Right cardiac atrium (tissue), 5 donors: ENCODE measurements at places on chromosomes 12 and 14. TPM values are rescaled to one million over a fixed set of nuclear protein-coding genes. Genes with fewer than 3 reads are reported as not detected.

GRCh38 chr12:45729233-45730083 lies at the start of gene ARID2:
ARID2 (plus strand) TSS chr12:45729706; CDS start chr12:45729837, 131 bp downstream.
- DNase-seq: peak; percentile 85

- DNase-seq: no peak
Observed at GRCh38 chr12:131311764-131312163, 358.1 kb downstream of the ADGRD1 start.

DNA sequence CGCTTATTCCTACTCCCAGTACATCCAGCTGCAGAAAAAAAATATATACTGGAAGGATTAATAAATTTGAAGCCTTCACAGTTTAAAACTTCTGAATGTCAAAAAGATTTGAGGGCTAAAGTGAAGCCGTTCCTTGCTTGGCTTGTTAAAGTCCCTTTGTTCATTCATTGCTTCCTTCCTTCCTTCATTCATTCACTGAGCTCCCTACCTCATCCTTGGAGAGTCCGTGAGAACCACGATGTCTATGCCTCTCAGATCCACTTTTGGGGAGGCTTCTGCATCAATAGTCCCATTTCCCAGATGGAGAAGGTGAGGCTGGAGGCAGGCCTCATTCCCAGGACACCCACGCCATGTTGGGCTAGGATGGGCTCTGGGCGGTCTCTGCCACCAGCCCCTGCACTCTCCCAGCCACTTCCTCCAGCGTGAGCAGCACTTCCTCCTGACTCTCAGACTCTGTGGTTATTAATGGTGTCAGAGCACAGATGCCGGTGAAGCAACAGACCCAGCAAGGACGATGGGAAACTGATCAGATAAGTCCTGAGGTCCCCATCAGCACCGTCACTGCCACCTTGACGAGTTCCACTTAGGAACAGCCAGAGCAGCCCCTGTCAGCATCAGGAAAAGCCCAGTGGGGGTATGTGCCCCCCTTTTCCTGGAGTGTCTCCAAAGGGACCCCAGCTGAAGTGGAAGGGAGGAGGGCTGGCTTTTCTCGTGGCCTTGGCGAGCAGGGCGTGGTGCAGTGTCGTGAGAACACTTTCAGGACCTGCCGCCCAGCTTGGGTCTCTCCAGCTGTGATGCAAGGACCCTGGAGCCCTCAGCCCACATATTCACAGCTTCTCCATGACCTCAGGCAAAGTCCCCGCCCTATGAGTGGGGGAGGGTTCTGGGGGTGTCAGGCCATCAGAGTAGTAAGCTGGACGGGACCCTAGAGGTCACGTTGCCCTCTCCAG lies 21.2 kb downstream of the ASB2 start:
- no peak for DNase-seq

DNA sequence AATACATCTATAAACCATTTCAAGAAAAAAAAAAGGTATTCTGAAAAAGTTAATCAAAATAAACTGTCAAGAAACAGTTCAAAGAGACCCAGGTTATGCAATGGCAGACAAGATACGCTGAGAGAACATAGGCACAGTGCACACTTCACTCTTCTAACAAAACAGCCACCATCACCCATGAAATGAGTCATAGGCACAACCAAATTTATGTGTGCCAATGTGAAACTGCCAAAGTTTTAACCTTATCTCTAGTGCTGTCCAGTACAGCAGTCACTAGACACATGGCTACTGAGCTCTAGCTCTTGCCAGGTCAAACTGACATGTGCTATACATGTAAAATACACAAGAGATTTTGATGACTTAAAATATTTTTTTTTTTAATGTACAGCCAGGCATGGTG lies 1.4 kb downstream of the CEP128 start:
- no peak for DNase-seq

Gene PMCH
- not detected for total RNA-seq

Gene SLC2A14
- total RNA-seq: not detected

Gene SPTSSA
- 16.9 TPM for total RNA-seq

Gene GYS2
- total RNA-seq: not detected
